ENCODE measurements at places on chromosomes 7 and 10. TPM values are rescaled to one million over a fixed set of nuclear protein-coding genes. Genes with fewer than 3 reads are reported as not detected.

Gene ALOX5
- total RNA-seq: 27.8 TPM

Gene TRRAP
- total RNA-seq: 38.1 TPM

DNA sequence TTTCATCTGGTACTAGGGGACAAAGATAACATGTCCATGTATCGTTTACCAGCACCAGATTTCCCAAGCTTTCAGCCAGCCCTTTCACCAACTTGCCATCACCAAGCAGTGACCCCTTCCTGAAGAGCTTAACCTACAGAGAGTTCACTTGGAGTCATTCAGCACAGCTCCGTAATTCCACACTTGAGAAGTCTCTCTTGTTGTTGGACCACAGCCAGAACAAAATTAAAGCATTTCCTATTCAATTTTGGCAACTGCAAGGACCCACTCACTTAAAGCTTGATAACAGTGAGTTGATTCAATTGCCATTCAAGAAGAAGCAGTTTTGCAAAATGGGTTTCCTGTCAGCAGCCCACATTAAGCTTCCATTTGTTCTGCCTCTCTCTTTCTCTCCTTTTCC, 88.5 kb upstream of the LRRTM3 start:
- DNase-seq: no peak

DNA sequence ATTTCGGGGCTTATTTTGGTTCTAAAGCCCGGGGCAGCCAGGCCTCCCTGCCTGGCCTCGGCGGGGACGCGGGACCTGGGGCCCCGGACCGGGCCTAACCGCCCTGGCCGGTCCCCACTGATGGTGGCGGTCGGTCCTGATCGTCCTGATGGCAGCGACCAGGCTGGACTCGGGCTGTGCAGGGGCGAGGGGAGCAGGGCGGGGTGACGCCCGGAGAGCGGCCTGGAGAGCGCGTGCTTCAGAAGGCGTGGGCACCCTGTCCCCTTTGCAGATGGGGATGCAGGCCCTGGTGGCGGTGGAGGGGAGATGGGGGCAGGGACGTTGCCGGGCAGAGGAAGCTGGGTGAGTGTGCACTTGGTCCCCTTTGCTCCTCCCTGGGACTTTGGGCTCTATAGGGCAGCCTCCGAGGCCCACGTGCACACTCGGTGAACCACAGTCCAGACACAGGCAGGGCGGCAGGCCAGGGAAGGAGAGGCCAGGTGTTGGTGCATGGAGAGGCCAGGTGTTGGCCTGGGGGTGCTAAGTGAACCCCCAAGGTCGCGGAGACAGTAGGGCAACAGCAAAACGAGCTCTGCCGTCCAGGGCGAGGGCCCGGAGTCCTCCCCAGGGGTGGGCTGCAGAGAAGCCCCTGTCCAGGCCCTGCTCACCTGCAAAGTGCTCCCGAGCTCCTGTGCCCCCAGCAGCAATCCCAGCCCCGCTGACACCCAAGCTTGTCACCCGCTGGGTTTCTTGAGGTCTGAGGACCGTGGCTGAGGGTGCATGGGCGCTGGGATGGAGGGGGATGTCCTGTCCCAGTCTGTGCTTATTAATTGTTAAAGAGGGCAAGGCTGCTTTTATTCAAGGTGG, 42.4 kb upstream of the FAM20C start:
- peak; percentile 21 for DNase-seq

- peak; percentile 44 for DNase-seq
Measured at GRCh38 chr7:48875045-48875916, 49.1 kb upstream of the CDC14C start.

GRCh38 chr10:119428789-119429188, 113.7 kb downstream of the RGS10 start:
- no peak for DNase-seq

DNA sequence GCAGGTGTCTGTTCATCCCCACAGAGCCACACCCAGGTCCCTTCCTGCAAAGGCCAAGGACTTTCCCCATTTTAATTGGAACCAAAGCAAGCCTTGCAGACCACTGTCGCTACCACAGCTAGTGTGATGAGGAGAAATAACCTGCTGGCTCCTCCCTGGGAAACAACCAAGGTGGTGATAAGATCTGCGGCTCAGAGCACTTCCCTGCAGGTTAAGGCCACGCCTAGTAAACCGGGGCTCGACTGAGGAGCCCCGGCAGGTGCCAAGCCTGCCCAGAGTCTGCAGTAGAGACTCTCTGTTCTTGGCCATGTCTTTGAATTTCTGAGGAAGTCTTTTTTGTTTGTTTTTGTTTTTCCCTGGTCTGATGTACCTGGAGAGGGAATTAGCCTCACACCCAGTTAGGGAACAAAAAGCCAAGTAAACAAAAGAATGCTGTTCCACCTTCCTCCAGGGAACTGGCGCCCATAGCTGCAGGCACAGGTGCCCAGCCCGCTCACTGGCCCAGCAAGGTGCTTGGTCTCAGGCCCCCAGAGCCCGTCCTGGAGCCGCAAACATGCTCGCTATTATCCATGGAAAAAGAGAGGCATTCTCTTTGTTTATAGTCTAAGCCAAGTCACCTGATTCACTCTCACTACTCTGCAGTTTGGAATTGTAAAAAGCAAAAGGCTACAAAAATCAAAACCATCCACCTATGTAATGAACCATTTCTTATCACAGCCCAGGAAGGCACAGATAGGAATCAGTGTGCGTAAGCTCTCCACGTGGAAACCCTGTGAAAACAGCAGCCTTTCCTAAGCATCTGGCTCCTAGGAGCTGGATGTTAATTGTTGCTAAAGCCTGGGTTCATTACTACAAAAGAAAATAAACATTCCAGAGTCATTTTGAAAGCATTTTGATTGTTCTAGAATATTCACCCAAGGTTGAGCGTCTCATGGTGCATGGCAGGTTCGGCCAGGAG, 2.7 kb downstream of the GPR146 start:
- DNase-seq: no peak

- no peak for DNase-seq
Measured at GRCh38 chr10:21929070-21929469, 74.5 kb downstream of the DNAJC1 start.
